ENCODE measurements at places on chromosomes 13 and 19. TPM values are rescaled to one million over a fixed set of nuclear protein-coding genes. Genes with fewer than 3 reads are reported as not detected.

Gene MTUS2
- total RNA-seq, result 2.4 TPM

Gene SIAH3
- total RNA-seq, result not detected

Gene DCLK1
- total RNA-seq, result 17.0 TPM

Gene RASL11A
- total RNA-seq, result 1.1 TPM

Data from SJCRH30 (cell line).